Coronary artery (tissue), 2 donors: ENCODE measurements at places on chromosomes 1 and 21.
A peak's percentile ranks its signal among the peaks of the same experiment; 100 is the strongest.

DNA sequence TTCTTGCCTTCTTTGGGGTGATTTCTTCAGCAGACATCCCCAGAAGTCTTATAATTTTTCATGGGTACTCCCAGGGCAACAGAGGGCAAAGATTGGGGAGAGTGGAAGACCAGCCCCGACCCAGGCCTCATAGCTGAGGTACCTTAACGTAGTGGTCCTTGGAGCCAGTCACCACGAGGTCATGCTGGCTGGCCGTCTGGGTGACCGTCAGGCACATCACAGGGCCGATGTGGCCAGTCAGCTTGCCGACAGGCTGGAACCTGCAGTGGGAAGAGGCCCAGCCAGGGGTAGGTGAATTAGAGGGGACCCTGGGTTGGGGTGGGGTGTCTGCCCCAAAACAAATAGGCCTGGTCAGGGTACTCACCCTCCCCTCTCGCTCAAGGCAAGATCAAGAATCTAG lies 46.9 kb downstream of the KIF21B start:
- DNase-seq = no peak

- DNase-seq = no peak
Measured at GRCh38 chr21:34091032-34091431, 17.7 kb downstream of the MRPS6 start.

- DNase-seq = no peak
Measured at GRCh38 chr1:232134365-232134764, 495.6 kb downstream of the SIPA1L2 start.

DNA sequence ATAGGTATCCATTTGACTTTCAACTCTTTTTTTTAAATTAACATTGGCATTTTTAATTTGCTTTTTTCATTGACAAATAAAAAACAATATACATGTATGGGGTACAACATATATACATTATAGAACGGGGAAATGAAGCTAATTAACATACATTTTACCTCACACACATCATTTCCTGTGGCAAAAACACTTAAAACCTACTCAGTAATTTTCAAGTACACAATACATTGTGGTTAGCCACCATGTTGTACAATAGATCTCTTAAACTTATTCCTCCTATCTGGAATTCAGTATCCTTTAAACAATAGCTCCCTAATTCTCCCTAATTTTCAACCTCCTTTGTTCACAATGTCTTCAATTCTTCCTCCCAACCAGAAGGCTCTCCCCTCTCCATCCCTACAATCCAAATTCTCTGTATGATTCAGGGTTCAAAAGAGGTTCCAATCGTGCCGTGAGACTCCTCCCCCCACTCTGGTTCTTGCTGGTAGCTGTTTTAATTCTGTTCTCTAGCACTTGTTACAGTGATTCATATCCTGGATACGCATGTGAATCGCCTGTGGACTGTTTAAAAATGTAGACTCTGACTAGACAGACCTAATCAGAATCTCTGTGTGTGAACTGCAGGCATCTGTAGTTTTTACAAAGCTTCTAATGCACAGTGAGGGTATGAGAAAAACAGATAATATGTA lies 87.6 kb upstream of the DUSP10 start:
- DNase-seq = no peak

DNA sequence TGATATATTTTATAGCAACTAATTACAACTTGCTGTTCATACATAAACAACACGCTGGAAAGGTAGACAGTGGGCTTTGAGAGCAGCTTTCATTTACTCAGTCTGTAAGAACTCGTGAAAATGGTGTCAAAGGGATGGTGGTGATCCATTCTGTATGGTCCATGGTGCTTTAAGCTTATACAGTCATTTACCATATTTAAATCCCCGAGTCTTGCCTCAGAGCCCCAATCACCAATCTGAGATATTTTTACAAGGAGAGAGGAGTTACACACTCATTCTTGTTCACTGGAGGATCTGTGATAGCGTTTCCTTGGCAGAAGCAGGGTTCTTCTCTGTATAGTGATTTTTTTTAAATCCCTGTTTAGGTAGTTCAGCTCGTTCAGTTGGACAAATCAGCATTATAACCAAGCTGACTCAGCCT lies 694.6 kb downstream of the USP25 start:
- DNase-seq = no peak

GRCh38 chr1:206427291-206427690 lies 43.0 kb upstream of the IKBKE start:
- no peak for DNase-seq

GRCh38 chr1:119515221-119515620 lies 8.2 kb downstream of the HSD3B1 start:
- DNase-seq = no peak

GRCh38 chr1:210722410-210723081 lies 393.8 kb downstream of the HHAT start:
- DNase-seq = no peak

GRCh38 chr1:210260096-210260495 lies 27.5 kb downstream of the SERTAD4 start:
- DNase-seq = no peak

DNA sequence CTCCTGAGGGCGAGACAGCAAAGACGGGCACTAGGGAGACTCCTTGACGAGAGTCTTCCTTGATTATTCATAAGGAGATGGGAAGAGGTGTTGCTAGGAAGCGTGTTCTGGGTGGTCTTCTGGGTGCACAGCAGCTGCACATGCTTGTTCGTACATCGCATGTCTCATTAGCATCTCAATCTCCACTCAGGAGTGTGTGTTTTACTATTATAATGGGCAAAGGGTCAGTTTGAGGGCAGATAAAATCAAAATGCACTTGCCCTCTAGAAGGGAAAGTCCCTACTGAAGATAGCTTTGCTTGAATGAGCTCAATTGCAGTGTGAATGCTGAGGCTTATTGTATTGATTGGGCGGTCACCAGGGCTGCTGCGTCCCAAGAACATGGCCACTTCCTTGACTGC lies 50.2 kb upstream of the SCCPDH start:
- DNase-seq = no peak

DNA sequence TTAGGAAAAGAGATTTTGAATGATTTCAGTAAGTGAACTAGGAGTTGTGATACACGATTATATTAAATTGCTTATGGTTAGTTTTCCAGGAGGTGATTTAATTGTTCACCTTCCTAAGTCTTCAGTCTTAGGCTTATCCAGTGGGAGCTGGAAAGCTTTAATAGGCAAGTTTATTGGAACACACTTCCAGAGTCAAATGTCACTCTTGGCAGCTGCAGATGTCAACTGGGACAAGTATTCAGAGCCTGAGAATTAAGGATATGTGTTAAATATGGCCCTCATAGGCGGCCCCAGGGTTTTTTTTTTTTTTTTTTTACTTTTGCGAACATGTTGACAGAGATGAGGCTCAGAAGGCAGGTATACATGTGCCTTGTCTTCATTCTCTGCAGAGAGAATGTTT lies 29.2 kb downstream of the UCK2 start:
- DNase-seq = no peak

DNA sequence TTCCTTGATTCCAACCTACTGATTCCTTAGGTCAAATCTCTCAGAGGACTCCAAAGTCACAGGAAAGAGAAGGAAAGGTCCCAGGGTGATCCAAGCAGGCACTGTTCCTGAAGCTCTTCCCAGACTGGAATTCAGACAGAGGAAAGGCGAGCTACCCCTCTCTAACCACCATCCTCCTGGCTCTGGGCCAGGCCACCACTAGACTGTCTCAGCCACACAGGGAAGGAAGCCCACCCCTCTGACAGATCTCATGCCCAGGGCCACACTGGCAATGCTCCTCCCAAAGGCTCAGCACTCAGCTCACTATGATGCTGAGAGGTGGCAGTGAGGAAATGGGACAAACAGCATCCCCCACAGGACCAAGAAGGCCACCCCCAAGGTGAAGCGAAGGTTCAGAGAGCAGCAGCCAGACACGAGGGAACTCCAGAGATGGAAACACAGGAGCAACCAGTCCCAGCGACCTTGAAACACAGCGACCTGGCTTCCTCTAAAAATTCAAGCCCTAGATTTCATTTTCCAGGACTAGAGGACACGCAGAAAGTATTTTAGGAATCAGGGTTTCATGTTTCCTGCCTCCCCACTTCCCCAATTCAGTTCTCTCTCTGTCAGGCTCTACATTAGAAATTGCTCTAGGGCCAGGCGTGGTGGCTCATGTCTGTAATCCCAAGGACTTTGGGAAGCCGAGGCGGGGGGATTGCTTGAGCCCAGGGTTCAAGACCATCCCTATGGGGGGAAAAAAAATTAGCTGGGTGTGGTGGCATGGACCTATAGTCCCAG lies 18.8 kb downstream of the PIK3C2B start:
- DNase-seq = no peak

DNA sequence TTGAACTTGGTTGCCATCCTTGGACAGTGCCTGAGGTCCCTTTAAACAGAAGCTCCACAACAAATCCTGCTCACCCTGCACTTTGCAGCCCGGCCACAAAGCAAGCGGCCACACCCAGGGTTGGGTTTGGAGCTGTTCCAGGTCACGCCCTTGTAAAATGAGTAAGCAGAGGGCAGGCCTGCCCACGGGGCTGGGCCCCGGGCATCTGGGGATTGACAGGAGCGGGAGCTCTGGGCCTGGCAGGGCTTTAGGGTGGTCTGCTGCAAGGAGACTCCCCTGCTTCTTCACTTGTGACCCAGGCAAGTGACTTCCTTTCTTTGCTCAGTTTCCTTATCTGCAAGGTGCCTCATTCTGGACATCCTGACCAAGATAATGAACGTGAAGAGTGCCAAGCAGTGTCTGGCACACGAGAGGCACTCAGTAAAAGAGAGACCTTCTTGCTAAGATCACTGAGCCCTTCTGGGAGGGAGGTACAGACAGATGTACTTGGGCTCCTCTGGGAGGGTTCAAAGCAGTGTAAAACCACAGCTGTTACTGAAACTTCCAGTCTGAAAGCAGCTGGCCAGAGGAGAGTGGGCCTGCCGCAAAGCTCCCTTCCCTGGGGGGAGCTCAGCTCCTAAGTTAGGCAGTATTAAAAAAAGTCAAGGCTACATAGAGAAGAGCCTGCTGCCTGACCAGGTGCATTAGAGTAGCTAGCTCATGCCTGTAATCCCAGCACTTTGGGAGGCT lies 2.6 kb downstream of the E2F2 start:
- DNase-seq = peak; percentile 81

GRCh38 chr1:86016076-86016759 lies 140.4 kb downstream of the COL24A1 start:
- no peak for DNase-seq

DNA sequence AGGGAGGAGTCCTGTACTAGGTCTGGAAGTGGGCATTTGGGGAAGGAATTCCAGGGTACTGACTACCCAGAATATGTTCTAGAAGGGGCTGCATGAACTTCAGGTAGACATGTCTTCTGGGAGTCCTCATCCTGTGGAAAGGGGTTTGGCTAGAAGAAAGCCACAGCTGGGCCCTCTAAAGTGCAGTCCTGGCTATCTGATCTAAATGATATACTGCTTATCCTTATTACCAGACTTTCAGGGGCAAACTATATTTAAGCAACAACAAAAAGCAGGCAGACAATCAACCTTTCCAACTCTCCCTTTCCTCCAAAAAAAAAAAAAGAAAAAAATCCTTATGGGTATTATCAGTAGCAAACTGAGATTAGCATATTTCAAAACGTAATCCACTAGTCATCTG lies 29.8 kb upstream of the GFI1 start:
- no peak for DNase-seq

GRCh38 chr21:34887725-34888568 lies 161.2 kb downstream of the RUNX1 start:
- peak; percentile 92 for DNase-seq

DNA sequence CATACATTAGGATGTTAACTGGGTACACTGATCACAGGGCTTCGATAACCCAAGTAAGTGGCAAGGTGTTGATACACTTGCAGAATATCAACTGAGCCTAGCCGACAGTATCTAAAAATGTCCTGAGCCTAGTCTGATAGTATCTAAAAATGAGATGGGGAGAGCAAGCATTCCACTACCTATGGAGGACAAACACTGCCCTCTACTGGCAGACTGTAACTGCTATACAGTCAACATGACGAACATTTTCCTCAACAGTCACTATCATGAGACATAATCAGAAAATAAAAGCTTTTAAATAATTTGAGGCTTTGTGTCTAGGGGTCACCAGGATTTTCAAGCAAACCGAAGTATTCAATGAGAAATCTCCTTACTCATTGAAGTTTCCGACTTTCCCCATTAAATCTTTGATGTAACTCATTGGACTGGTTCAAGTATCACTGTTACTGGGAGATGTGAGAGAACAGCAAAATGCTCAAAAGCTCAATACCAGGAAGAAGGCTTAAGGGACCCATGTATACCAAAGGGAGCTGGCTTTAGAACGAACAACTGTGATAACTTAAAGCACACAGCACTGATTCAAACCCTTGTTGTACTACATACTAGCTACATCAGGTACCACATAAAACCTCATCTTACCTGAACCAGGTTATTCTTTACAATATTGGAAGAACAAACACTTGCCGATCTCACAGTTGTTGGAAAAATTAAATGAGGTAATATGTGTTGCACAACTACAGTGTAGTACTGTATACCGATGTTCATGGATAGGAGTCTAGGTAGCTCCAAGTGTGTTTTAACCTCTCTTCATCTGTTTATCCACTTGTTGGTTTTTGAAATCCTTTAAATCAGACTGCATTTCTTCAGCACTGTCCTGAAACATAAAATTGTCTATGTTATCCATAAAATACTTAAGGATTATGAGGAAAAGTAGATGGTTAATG lies 31.1 kb upstream of the SLC45A3 start:
- DNase-seq = no peak

DNA sequence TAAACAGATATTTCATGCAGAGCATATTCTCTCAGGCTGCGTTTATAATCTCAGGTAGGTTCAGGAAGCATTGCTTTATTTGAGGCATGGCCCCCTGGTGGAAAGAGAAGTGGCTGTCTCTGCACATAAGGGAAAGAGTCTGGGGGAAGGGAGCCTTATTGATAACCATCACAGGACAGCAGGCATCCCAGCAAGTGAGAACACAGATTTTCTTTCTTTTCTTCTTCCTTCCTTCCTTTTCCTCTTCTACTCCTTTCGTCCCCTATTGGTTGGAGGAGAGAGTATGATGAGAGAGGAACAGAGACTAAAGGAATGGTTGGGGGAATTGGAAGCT lies 21.9 kb downstream of the TSNAX start:
- DNase-seq = no peak

GRCh38 chr21:46661211-46661625 lies 25.7 kb downstream of the PRMT2 start:
- DNase-seq = no peak

- no peak for DNase-seq
Measured at GRCh38 chr1:162016631-162017030, 7.0 kb downstream of the OLFML2B start.
